Fibroblast of skin of left quadriceps (primary cell): ENCODE measurements at places on chromosomes 6 and 20.

- no peak for DNase-seq
Measured at GRCh38 chr20:21208999-21209398, 83.1 kb downstream of the KIZ start.

- peak; percentile 40 for DNase-seq
Measured at GRCh38 chr20:56411759-56412472, at the start of gene CASS4. Gene CASS4, plus strand, starts transcription at chr20:56412260. Its CDS starts 199 bp downstream, at chr20:56412459.

DNA sequence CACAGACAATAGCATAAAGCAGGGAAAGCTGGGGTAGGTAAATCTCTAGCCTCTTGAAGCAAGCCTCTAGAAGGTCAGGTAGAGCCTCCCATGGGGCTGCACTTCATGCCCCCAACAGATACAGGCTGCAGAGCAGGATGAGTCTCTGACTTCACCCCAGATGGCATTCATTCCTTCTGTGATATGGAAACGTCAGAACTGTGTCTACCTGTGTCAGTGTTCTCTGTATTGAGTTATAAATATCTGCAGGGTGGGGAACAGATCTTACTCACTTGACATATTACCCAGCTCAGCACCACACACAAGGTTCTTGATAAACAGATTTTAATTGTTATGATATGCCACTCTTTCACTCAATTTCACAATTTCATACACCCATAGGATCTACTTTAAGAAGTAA, 2.1 kb downstream of the LGSN start:
- DNase-seq, result no peak

DNA sequence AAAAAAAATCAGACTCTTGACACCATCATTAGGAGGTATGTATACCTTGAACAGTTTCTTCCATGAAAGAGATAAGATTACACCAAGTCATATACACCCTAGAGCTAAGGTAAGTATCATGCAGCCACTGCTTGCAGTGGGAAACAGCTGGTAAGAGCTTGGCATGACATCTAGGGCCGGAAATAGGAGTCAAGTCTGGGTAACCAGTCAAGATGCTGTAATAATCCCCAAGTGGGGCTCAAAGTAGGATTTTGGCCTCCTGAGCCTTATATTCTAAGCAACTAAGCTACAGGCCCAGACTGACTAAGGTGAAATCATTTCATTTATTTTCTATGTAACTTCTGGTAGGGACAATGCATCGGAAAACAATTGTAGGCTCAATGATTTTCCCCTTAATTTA, 23.9 kb downstream of the TRERF1 start:
- DNase-seq, result no peak

- no peak for DNase-seq
Measured at GRCh38 chr6:109979033-109979921, 1.2 kb downstream of the GPR6 start.

- DNase-seq, result no peak
Measured at GRCh38 chr6:7878401-7878964, 32.1 kb downstream of the TXNDC5 start.
